Stimulated activated CD8-positive, alpha-beta memory T cell treated with anti-CD3 and anti-CD28 coated beads, Interleukin-7, amount 100 ng/mL, for 24 hours (primary cell): ENCODE measurements at places on chromosomes 5 and 9.

DNA sequence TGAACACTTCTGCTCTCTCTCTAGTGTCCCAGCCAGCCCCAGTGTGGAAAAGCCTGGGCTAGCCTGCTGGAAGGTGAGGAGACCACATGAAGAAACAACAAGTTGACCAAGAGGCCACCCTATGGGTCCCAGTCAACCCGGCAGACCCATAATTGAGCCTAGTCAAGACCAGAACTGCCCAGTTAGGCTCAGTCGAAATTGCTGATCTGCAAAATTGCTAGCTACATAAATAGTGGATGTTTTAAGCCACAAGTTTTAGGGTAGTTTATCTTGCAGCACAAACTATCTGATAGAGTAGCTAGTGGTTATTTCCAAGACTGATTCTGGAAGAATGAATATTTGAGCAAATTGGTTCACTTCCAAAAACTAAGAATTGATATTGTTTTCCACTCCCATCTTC lies 82.3 kb upstream of the CCDC112 start:
- DNase-seq = no peak

DNA sequence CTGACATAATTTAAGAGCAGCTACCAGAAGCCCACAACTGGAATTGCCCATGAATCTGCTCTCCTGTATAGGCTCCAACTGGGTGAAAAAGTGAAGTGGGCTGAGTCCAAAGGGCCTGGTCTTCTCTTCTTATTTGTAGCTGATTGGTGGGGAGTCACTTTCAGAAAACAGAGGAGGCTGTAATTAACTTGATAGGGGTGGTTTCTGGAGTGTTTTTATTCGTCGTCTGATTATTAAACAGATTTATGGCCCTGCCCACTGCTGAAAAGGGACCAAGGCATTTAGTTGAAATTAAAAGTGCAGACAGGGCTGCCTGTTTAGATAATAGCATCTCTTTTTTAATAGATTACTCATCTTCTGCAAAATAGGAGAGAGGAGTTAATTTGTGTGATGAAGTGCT lies 81.0 kb upstream of the SAP30L start:
- no peak for DNase-seq

GRCh38 chr5:111133436-111133751 lies 41.2 kb downstream of the WDR36 start:
- DNase-seq = no peak

DNA sequence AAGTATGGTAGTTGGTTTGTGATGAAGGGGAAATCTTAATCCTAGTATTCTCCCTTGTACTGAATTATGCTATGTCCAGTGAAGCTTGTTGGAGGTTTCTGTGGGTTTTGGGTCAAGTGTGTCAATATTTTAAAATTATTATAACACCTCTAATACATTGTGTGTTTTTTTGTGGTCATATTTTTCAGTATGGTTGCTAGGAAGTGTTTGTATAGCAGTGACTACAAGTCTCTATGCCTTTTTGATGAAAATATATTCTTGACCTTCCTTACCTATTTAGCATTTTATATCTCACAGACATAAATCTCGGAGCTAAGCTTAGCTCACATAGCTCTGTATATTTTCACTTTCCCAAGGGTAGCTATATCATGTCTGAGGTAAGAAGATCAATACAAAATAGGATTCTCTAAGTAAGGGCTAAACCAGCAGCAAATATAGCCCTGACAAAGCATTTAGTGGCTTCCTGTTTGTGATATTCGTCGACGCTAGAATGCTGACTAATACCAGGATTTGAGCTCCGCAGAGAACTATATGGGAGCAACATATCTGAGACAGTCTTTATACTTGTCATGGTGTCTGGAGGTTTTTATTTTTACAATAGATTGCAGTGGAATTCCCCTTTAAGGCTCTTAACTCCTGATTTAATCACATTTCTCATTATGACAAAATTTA lies 82.3 kb downstream of the MACIR start:
- DNase-seq = no peak

GRCh38 chr9:108545436-108545835 lies 310.4 kb downstream of the ACTL7B start:
- DNase-seq = no peak

DNA sequence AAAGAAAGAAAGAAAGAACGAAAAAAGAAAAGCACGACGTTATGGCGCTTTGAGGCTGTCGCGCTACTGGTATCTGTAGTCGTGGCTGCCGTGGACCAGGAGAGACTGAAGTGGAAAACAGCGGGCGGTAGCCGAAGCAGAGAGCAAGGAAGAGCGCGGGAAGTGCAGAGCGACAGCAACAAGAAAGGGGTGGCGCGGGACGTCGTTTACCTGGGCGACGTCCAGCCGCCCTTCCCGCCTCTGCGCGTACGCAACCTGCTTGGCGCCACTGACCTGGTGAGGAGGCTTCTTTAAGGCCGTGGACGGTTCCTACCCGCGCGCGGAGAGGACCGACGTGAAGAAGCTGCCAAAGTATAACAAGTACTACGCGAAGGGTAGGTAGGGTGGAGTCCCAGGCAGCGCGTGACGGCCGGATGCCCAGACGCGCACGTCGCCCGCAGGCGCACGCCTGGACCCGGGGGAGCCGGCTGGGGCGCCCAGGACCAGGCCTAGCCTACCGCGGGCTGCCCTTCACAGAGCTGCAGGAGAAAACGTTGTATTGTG lies 15.4 kb downstream of the CCL28 start:
- peak; percentile 30 for DNase-seq

DNA sequence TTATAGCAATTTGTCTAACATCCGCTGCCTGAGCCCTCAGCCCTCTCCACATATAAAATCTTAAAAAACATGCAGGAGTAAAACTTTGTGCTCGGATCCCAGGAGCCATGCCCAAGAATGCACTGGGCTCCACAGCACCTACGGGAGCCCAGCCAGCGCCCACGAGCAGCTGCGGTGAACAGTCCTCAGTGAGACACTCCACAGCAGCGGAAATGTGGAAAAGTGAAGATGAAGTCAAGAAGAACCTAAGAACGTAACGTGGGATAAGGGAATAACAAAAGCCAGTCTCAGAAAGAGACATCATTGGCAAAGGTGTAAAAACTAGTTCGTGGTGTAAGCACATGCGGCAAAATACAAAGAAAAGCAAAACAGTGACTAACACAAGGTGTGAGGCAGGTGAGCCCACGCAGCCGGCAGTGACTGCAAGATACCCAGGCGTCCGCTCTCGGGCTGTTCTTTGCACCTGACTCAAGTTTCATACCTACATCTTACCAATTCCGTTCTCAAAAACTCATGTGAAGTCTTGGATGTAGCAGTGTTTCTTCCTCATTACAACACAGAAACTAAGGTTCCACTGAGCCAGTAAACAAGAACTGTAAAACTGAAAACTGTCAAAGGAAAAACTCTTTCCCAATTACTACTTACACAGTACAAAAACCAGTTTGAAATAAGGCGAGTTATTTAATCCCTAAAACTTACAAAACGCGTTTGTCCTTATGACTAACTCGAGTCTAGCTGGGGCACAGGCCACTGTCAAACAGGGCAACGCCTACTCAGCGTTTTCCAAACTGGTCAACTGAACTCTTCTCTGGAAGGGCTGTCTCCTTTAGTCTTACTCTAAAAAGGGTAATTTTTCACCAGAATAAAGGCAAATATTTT lies 1.7 kb downstream of the CAMSAP1 start:
- DNase-seq = peak; percentile 37

DNA sequence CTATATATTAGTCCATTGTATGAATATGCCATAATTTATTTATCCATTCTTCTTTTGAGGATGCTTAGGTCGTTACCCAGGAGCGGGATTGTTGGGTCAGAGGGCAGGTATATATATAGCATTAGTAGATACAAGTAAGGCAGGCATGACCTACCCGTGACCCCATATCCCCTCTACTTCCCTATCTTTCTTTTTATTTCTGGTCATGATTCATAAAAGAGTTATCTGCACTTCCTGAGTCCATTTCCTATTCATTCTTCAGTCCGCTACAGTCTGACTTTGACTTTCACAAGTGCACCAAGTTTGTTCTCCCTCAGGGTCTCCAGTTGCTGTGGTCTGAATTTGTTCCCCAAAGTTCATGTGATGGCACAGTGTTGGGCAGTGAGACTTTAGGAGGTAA lies 6.9 kb downstream of the RHOBTB3 start:
- no peak for DNase-seq

- no peak for DNase-seq
Observed at GRCh38 chr5:178399701-178400095, 167.1 kb upstream of the PHYKPL start.

- no peak for DNase-seq
Observed at GRCh38 chr9:34139477-34140146, 13.1 kb upstream of the DCAF12 start.

DNA sequence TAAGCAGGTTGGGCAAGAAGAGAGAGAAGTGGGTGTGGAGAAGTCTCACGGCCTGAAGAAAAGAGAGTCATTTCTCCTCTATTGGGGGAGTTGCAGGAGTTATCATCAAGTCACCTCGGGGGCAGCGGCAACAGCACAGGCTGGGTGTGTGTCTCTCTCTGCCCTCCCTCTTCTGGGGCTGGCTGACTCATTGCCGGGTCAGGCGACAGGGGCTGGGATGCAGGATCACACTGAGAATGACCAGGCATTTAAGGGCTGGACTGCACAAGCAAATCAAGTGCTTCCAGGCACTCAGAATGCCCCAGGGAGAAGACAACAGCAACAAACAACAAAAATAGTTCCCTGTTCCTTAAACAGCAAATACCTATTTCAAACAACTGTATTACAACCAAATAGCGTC lies 6.3 kb upstream of the EQTN start:
- DNase-seq = no peak

- DNase-seq = no peak
Observed at GRCh38 chr5:141965071-141965470, 3.8 kb upstream of the RNF14 start.

GRCh38 chr5:136631186-136631585 lies 265.8 kb upstream of the TRPC7 start:
- DNase-seq = no peak

- no peak for DNase-seq
Observed at GRCh38 chr9:95726756-95727155, 148.7 kb upstream of the ERCC6L2 start.

DNA sequence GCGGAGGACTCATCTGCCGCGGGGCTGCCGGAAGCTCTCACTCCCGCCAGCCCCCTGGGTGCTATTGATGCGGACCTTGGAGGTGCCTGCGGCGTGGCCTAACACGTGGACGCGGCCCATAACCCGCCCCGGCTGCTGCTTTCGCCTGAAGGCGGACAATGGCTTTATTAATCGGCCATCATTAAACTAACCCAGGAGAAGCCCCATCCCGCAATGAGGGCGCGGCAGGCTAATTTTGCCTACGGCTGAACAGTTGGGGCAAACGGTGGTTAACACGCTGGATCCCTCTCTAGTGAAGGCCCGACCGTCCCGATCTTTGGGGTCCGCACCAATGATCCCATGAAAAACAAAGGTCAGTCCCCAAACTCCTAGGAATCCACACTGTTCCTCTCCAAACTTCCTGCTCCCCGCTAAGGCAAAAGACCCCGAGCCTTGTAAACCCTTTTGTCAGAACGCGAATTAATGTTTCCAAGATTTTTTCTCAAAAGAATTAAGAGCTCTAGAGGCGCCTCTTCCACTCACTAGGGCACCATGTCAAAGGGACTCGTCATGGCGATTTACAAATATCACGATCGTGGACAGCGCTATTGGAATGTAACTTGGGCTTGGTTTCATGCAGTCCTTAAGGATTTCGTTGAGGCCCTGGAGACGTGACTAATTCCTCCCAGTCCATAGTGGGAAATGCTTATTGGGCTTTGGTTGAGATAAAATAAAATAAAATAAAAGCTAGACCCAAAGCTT lies 193.1 kb downstream of the MEF2C start:
- DNase-seq = no peak

DNA sequence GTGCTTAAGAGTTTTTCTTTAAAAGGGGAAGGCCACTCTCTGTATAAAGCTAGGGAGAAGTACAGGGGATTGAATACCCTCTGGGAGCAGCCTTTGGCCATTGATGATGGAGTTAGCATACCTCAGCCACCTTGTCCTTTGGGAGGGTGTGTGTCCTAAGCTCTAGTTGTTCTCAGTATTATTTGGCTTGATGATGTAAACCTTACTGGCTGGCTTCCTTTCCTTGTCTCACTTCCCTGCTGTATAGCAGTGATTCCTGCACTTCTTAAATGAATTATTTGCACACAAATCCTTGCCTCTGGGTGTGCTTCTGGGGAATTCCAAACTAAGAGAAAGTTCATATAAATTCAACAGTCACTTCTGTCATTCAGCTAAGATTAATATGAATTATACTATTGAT lies 234.9 kb upstream of the RIOK2 start:
- no peak for DNase-seq

- DNase-seq = no peak
Observed at GRCh38 chr9:11559001-11559776, 946.4 kb upstream of the PTPRD start.

DNA sequence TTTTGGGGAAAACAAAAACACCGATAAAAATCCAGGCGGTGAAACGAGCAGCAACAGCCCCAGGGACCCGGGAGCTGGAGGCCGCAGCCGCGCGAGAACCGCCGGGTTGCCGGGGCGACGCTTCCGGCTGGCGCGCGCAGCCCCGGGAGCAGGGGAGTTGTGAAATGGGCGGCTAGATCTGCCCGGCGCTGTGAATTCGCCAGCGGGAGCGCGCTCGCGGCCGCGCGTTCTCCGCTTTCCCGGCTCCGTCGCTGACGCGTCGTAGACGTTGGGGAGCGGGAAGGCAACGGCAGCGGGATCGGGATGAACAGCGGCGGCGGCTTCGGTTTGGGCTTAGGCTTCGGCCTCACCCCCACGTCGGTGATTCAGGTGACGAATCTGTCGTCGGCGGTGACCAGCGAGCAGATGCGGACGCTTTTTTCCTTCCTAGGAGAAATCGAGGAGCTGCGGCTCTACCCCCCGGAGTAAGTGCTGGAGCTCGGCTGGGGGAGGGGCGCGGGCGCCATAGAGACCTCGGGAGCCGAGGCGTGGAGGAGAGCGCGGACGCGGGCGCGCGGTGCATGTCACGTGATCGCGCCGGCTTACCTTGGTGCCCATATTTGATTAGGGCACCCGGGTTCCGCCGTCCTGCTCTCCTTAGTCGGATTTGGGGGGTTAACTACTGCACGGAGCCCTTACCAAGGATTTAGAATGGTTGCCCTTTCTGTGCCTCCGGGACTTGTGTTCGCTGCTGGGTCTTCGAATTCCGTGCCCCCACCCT lies at the start of gene SREK1:
TSS of gene SREK1 (plus strand) at position 227 of the 760 bp plus-strand sequence. CDS start at position 304, 77 bp downstream.
- DNase-seq = peak; percentile 84

GRCh38 chr5:109329333-109330237 lies 80.2 kb downstream of the PJA2 start:
- DNase-seq = no peak

- DNase-seq = no peak
Observed at GRCh38 chr9:121362813-121363621, 7.0 kb downstream of the STOM start.

DNA sequence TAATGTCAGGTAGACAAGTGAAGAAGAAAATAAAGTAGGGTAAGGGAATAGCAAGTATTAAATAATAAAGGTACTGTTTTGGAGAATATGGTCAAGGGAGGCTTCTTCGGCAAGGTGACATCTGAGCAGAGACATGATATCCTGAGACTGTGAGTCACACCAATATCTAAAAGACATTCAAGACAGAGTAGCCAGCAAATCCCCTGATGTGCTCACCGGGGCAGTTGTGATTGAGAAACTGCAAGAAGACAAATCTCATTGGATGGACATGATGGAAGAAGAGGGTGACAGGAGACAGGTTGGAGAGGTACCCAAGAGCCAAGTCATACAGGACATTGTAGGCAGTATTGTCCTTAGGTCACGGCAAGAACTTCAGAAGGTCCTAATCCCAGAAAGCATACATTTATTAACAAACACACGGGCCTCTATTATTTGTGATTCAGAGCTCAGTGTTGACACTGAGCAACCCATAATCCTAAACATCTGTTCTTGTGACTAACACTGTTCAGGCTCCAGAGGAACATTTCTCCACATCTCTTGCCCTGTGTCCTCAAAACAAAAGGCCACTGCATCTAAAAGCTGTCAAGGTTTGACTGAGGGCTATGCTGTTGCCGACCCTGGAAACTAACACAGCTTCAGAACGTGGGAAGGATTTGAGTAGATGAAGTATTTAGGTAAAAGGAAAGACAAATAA lies 258.7 kb upstream of the CLINT1 start:
- DNase-seq = no peak
